Breast epithelium (tissue), 4 donors: ENCODE measurements at places on chromosomes 12 and 14. TPM values are rescaled to one million over a fixed set of nuclear protein-coding genes. Genes with fewer than 3 reads are reported as not detected.

MAP1LC3B2 gene
- 8.5 TPM for total RNA-seq

MSI1 gene
- total RNA-seq, result 2.0 TPM

SERPINA10 gene
- not detected for total RNA-seq

DNA sequence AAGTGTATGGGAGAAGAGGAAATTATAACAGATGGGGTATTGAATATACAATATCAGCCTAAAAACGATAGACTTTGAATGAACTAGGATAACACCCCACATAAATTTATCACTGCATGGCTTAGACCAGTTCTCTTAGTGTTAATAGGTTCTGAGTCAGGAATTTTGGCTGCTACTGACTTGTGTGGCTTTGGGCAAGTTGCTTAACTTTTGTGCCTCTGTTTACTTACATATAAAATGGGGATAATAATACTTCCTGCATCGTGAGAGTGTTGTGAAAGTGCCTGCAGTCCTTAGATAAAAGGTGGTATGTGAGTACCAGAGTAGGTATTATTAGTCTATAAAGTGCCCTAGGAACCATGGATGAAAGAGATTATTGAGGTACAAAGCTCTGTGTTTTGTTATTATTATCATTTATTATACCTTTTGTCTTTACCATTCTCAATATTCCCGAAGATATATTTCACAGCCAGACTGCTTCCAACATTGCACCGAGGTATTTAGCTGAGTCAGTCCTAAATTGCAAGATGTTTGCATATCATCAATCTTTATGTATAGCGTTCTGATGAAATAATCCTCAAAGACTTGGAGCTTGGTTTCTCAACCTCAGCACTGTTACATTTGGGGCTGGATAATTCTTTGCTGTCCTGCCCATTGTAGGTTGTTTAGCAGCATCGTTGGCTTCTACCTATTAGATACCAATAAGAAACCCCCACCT is 2.3 kb upstream of the PAWR start:
- DNase-seq, result no peak

- DNase-seq, result no peak
These were observed 55.1 kb upstream of the ARID2 start for GRCh38 chr12:45674181-45674977.

DNA sequence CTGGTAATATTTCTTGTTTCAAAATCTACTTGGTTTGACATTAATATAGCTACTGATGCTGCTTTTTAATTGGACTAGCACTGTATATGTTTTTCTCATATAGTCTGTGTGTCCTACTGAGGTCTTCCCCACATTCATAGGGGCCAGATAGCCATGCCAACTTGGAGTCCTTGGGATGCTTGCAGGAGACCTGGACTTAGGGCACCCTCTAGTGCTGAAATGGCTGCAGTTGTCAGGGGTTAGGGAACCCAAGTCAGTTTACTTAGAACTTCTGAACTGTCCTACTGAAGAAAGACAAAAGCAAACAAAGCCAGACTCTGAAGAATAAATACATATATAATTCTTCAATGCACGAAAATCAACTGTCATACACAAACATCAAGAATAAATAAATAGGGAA is 279.9 kb upstream of the SYT1 start:
- no peak for DNase-seq

GRCh38 chr12:98894412-98895085 is 249.5 kb downstream of the APAF1 start:
- DNase-seq, result no peak

DNA sequence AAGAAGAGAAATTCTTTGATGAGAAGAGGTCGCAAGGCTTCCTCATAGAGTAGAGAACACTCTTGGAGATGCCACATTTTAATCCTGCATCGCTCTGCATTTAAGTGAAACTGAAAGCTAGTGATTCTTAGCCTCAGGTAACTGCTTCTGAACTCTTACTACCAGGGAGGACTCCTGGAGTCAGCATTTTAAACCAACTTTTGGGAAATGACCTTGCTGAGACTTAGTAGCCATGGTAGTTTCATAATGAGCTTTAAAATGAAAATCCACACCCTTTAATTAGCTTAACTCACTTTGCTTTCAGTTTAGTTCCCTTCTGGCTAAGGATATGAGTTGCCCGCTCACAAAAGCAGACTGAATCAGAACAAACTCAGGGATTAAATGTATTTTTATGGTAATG is 80.3 kb downstream of the SYNE2 start:
- DNase-seq, result no peak

- no peak for DNase-seq
These were observed 68.3 kb downstream of the RIMBP2 start for GRCh38 chr12:130647814-130648213.
